ENCODE measurements at places on chromosomes 6 and 20. TPM values are rescaled to one million over a fixed set of nuclear protein-coding genes. Genes with fewer than 3 reads are reported as not detected.

The PSMG4 gene
- 8.8 TPM for total RNA-seq

GRCh38 chr20:47551841-47552240, 50.2 kb downstream of the NCOA3 start:
- no peak for DNase-seq

- DNase-seq, result no peak
These were observed 233.5 kb upstream of the SGK1 start for GRCh38 chr6:134551245-134551960.

The BTN1A1 gene
- total RNA-seq, result not detected

The LY86 gene
- total RNA-seq, result 1.9 TPM

The SPATA25 gene
- total RNA-seq, result 3.3 TPM

- DNase-seq, result no peak
These were observed 1515.9 kb upstream of the DEFB115 start for GRCh38 chr20:29741594-29741893.

DNA sequence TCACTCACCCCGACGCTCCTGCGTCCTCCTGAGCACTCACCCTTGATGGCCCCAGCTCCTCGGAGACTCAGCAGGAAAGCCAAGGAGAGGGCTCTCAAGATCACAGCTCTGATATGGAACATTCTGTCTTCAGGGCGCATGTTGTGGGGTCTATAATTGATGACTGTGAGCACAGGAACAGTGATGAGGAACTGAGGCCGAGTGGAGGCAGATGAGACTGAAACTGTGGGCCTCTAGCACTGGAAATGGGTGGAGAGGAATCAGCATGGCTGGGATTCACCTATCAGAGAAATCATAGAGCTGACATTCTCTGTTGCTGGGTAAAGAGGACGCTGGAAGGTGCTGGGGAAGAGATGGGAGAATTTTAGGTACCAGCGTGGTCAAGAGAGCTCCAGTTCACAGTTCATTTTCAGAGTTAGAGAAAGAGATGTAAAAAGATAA, at the start of gene HLA-DPA1:
HLA-DPA1 (minus strand) TSS at position 219 of the 441 bp plus-strand sequence.
- DNase-seq, result no peak

DNA sequence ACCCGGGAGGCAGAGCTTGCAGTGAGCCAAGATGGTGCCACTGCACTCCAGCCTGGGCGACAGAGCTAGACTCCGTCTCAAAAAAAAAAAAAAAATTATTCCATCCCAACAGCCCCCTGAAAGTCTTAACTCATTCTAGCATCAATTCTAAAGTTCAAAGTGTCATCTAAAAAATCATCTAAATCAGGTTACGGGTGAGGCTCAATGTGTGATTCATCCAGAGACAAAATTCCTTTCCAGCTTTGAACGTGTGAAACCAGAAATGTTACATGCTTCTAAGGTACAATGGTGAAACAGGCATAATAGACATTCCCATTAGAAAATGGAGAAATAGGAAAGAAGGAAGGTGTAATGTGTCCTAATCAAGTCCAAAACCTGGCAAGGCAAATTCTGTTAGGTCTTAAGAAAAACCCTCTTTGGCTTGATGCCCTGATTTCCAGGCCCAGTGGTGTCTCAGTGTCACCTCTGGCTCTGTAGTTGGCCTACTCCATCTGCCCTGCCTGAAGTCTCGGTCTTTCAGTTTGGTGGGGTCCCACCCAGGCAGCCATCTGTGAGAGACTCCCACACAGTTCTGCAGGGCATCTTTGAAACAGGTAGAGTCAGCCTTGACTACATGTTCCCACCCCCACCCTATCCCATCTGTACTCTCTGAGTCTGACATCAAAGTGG, 43.5 kb downstream of the HFE start:
- DNase-seq, result no peak

The TFAP2A gene
- total RNA-seq, result 0.54 TPM

- DNase-seq, result no peak
These were observed 85.7 kb upstream of the CDH4 start for GRCh38 chr20:61166324-61166723.

DNA sequence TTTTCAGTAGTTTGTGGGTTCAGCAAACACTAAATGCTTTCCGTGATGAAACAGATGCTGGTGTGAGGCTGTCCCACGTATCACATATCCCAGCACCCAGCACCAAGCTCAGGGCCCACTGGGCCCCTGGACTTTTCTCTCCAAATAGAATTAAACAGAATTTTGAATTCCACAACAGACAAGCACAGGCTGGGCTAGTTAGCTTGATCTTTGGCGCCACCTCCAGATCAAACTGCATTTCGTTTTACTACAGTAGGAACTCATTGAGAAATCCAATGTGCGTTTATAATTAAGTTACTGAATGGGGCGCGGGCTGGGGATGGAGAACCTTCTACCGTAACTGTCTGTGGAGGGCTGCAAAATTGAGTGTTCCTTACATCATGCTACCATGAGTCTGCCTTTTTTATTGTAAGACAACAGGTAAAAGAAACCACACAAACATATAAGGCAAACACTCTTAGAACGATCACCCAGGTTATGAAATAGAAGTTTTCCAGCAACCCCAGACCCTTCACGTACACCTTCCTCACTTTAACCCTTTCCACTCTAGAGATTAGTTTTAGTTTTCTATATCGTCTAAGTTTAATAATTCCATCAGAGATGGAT, 107.8 kb downstream of the ZFP64 start:
- DNase-seq, result no peak
